ENCODE measurements at places on chromosomes 5 and 9.

- DNase-seq: no peak
Measured at GRCh38 chr5:132491368-132492364, 1.1 kb upstream of the IRF1 start.

DNA sequence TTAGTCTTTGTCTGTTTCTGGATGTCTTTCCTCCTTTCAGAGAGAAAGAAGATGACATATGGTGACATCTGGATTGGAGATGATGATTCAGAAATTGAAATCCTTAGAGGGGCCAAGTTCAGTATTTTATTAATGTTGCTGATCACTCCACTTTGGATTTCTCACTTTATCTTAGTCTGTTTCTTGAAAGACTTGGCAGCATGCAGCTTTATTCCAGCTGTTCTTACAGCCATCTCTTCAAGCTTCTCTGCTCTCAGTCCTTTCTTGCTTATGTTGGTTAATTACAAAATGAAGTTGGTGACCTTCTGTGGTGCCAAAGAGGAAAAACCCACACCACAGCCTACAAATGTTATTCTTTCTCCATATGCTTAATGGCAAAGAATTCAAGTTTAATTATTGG is 62.1 kb downstream of the SNCAIP start:
- DNase-seq: no peak

GRCh38 chr5:103013933-103014552 is 105.9 kb downstream of the GIN1 start:
- no peak for DNase-seq

DNA sequence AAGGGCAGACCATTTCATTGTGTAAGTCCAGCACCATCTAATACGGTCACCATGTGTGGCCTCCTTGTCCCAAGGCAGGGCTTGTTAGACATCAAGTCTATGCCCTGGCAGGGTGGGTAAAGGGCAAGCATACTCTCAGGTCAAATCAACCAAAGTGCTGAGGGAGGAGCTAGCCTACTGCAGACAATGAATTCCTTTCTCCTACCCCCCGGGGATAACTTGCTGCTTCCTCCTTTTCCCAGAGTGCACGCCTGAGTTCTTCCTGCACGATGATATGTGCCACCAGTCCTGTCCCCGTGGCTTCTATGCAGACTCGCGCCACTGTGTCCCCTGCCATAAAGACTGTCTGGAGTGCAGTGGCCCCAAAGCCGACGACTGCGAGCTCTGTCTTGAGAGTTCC is 71.4 kb downstream of the RFK start:
- DNase-seq: no peak

DNA sequence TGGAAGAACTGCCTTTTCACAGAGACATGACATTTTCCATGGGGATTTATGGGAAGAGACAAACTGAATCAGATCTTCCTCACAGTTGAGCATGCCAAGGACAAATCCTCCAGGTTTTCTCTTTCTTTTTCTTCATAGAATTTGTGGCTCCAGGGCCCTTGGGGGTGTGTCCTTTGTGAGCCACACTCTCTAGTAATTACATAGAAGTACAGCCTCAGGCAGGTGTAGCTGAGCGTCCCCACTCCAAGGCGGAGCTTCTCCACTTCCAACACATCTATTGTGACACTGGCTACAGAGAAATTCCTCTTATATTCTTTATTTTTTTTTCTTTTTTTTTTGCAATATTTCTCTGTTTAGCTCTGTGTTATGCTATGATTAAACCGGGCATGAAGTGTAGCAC is 420.5 kb upstream of the CD180 start:
- DNase-seq: no peak

DNA sequence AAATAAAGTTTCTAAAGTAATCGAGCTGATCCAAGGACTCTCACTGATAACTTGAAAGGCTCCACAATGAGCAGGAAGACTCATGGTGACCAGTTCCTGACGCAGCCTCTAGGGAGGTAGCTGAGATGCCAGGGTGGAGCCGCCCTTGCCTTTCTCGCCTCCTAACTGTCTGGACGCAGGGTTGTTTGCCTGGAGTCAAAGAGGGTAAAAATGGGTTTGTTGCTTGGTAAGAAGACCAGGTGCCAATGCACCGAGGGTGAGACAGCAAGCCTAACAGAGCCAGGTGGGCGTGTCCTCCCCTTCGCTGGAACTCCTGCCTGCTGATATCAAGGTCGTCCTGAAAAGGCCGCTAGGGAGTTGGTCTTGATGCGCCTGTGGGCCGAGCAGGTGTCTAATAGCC is 48.6 kb upstream of the FCN1 start:
- DNase-seq: no peak

- DNase-seq: no peak
Measured at GRCh38 chr5:1515311-1515920, 8.3 kb downstream of the LPCAT1 start.

DNA sequence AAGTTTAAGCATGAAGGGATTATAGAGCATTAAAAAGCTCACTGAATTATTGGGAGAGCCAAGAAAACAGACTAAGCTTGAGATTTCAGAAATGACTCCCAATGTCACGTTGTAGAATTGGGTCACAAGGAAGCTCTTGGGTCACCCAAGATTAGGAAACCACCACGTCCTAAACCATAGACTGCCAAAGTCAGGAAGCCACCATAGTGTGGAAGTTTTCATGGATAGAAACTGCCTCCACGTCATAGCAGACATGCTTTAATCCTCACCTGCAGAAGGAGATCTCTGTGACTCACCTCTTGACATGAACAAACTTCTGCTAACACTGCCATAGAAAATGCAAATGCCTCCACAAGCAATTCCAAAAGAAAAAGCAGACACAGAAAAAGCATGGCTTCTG is 106.3 kb downstream of the SLC1A3 start:
- DNase-seq: no peak

GRCh38 chr5:138011991-138012390 is 20.9 kb downstream of the FAM13B start:
- DNase-seq: no peak

DNA sequence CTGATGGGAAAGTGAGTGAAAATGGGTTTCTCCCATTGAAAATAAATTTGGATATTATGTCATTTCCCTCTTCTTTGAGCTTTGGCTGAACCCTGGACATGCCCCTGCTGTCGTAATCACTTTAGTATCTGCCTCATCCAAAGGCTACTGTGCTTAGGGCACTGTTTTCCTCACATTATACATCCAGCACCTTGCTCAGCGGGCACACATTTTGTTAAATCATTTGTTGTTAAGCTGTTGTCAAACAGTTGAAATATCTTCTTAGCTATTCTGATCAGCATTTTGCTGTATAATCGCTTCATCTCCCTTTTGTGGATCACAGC is 352.7 kb upstream of the CD180 start:
- DNase-seq: no peak

DNA sequence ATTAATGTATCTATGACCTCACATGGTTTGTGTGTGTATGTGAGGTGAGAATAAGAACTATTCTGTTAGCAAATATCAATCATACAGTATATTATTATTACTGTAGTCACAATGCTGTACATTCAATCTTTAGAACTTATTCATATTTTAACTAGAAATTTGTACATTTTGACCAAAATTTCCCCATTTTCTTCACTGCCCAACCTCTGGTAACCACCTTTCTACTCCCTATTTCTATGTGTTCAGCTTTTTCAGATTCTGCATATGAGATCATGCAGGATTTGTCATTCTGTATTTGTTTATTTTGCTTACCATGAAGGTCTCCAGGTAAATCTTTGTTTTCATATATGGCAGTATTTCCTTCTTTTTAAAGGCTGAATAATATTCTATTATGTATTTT is 607.9 kb downstream of the SLCO4C1 start:
- no peak for DNase-seq

GRCh38 chr5:134088994-134089560 is 25.4 kb upstream of the TCF7 start:
- DNase-seq: no peak

- no peak for DNase-seq
Measured at GRCh38 chr5:143226872-143227271, 176.6 kb downstream of the NR3C1 start.

DNA sequence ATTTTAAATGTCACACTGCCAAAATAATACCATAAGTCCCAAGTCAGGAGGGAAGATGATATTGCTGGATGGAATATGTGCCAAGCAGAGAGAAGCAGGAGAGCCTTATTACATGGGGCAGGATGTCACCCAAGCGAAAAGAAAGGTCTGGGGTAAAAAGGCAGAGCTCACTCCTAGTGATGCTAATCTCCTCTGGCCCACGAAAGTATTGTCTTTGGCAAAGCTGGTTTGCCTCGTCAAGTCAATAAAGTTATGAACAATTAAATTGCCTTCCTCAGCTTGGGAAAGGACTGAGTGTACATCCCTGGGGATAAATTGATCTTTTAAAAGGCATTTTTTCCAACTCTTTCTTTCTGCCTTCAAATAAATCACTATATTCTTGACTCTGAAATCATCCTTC is 220.6 kb downstream of the DMAC1 start:
- DNase-seq: no peak

DNA sequence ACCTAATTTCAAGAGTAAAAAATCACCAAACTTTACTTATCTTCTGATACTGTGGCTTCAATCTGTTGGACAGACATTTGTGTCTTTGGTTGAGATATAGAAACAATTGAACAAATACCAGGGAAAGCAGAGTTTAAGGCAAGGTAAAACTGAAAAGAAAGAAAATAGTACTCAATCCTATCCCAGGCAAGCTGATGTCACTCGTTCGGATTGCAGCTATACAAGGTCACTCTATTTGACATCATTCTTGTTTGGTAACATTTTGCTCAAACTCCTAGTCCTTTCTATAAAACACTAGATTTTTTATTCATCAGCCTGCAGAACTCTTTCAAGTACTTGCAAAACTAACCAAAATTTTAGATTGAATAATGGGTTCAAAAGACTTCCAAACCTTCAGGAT is 91.9 kb upstream of the ANKRD55 start:
- DNase-seq: no peak

- no peak for DNase-seq
Measured at GRCh38 chr5:6215891-6216290, 162.5 kb downstream of the MED10 start.
